ENCODE measurements at places on chromosomes 11 and 22.

GRCh38 chr22:32619614-32620426 is 145.2 kb downstream of the FBXO7 start:
- no peak for DNase-seq

DNA sequence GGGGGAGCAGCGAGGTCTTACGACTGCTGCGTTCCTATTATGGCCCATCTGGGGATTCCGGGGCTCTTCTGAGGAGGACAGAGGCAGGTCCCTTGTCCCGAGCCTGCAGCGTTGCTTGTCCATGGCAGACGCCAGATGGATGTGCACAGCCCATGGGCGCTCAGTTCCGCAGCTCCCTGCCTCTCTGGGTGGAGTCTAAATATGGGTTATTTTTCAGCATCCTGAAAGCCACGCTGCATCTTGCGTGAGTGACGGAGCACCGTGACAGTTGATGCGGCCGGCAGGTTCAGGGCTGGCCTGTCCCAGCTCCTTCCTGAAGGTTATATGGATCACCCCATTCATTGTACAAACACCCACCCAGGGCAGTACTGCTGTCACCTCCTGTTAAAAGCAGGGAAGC is 1169.4 kb downstream of the BRD1 start:
- no peak for DNase-seq

DNA sequence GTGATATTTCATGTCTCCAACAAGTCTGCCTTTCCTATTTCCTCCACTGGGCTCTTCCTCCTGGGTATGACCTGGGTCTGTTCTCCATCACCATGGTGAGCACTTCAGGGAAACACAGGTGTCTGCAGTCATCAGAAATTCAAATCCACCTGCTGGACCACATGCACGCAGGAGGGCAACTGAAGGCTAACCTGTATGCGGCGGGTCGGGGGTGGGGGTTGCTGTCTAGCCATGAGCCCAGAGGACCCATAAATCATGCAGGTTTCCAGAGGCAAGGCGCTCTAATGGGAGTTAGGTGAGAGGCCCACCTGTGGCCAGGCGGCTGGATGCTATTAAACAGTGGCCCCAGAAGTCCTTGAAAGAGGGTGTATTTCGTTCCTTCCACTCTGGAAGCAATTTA is 11.1 kb upstream of the PAMR1 start:
- no peak for DNase-seq

- no peak for DNase-seq
Measured at GRCh38 chr11:2177076-2177475, 5.5 kb upstream of the TH start.

GRCh38 chr11:76523147-76523546 is 78.3 kb downstream of the EMSY start:
- DNase-seq, result no peak

- no peak for DNase-seq
Measured at GRCh38 chr11:78391424-78391823, 26.2 kb downstream of the GAB2 start.

- DNase-seq, result no peak
Measured at GRCh38 chr11:133443206-133443747, 89.0 kb downstream of the OPCML start.

DNA sequence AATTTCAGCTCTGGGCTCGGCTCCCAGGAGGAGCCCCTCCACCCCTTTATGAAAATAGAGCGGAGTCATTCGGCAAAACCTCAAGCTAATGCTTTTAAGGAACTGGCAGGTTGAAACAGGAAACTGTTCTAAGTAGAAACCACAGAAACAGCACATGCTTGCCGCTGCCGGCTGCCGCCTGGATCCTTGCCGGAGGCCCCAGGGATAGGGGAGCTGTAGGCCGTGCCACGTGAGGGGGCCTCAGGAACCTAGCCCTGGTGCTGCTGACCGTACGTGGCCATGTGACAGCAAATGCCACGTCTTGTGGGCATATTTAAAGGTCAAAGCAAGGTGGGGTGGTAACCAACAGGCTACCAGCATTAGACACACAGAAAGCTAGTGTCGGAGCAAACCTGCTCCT is 77.9 kb upstream of the TIMP3 start:
- peak; percentile 22 for DNase-seq
